ENCODE measurements at places on chromosomes 7 and 10.

DNA sequence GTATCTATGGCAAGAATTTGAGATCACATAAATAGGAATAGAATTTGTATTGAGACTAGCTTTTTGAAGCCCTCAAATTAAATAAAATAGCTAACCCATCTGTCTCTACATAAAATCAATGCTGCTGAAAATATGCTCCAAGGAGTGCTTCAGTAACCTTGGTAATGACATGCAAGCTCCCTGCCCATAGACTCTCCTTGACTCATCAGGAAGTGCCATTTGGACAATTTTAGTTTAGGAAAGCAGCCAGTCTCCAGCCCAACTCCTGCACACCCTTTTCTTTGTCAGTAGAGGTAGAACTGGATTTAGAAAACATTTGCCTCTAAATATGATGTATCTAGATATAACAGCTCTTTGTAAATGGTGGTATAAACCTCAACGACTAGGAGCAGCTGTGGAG lies 69.9 kb upstream of the PTPRZ1 start:
- DNase-seq = no peak

GRCh38 chr7:55030314-55030713 lies 11.5 kb downstream of the EGFR start:
- no peak for DNase-seq

DNA sequence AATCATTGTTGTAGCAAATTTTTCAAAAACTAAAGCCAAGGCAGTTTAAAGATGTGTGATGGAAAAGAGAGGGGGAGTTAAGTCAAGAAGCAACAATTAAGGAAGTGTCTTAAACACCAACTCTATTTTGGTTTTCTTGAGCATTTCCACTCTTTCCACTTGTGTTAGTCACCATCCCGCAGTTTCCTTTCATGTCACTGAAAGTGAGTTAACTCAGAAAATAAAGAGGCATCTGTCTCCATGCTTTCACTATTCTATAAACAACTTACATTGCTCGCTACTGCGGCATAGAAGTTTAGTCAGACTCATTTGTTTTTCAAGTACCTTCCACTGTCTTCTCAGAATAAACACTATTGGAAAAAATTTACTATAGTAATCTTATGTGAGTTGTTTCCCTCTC lies 284.9 kb upstream of the SEMA3D start:
- no peak for DNase-seq

DNA sequence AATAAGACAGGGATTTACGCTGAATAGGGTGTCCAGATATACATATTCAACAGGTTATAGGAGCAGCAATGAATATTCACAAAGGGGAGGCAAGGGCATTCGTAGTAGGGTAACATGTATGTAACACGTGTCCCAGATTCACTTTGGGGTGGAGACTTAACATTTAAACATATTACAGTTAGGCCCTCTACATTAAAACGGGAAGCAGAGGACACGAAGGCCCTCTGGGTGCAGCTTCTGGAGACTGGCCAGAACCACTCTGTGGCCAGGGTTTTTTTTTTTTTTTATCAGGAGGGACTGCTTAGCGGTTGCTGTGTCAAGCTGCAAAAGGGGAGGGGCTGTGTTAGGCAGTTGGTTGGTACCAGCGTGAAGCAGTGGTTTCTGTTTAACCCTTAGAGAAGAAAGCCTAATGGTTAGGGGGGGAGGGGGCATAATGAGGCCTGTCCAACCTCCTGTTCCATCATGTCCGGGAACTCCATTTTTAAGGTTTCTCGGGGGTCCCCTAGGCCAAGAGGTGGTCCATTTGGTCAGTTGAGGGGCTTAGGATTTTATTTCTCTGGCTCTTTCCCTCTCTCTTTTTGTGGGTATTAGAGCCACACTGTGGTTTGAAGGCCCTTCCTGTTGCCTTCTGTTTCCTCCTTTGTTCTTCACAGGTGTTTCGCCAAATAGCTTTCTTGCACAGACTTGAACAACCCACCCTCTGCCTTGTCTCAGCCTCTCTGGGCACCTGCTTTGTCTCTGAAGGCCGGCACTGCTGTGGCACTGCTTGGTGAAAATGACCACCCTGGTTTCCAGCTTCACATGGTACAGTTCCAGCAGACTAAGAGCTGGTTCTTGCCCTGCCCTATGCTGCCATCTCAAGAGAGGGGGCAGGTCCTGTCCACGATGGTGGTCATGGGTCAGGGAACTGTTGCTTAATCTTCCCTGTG lies 26.4 kb downstream of the PRF1 start:
- DNase-seq = no peak

GRCh38 chr10:96596422-96597407 lies 9.9 kb upstream of the TM9SF3 start:
- no peak for DNase-seq

DNA sequence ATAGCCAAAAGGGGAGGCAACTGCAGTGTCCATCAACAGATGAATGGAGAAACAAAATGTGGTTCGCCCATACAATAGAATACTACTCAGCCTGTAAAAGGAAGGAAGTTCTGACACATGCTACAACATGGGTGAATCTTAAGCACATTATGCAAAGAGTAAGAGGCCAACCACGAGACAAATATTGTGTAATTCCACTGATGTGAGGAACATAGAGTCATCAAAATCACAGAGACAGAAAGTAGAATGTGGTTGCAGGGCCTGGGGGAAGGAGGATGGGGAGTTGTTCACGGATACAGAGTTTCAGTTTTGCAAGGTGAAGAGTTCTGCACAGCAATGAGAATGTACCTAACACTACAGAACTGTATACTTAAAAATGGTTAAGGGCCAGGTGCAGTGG lies 13.7 kb upstream of the C10orf71 start:
- no peak for DNase-seq

GRCh38 chr7:8274589-8274988 lies 12.6 kb upstream of the ICA1 start:
- DNase-seq = no peak

GRCh38 chr7:149409895-149410294 lies 51.0 kb downstream of the ZNF777 start:
- DNase-seq = no peak

- DNase-seq = no peak
These were observed 334.7 kb downstream of the INHBA start for GRCh38 chr7:41367967-41368882.

DNA sequence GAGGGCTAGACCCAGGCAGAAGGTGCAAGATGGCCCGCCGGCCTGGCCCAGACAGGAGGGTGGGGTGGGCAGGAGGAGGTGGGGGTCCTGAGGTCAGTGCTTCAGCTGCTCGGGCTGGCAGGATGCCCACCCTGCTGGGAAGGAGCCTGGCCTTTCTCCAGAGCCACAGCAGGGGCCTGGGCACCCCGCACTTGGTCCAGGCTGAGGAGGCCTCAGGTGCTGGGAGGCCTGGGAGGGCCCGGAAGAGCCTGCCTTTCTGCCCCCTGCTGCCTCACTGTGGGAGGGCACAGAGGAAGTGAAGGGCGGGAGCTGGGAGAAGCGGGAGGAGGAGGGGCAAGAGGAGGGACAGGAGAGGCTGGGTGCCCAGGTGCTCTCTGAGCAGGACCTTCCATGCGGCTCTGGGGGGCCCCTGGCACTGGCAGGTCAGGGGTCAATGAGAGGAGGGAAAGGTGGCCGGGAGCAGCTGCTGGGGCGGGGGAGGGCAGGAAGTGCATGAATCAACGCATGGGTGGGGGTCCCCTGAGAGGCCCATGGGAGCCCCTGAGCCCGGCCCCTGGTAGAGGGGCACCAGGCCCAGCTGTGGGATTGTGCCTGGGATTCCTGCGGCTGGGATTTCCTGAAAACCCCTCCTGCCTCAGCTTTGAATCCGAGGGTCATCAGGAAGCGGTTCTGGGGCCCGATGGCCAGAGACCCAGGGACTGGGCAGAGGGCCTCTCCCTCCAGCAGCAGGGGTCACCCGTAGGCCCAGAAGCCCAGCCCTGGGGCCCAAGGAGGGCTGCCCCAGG lies 49.9 kb downstream of the PWWP2B start:
- DNase-seq = peak; percentile 49
